ENCODE measurements at places on chromosomes 5 and 9. TPM values are rescaled to one million over a fixed set of nuclear protein-coding genes. Genes with fewer than 3 reads are reported as not detected.

The PCDHGB3 gene
- 4.1 TPM for total RNA-seq

The PCDHA10 gene
- total RNA-seq: 16.9 TPM

The GALNT12 gene
- total RNA-seq: 1.7 TPM

GRCh38 chr5:75952963-75953362, 130.2 kb upstream of the SV2C start:
- DNase-seq: no peak

DNA sequence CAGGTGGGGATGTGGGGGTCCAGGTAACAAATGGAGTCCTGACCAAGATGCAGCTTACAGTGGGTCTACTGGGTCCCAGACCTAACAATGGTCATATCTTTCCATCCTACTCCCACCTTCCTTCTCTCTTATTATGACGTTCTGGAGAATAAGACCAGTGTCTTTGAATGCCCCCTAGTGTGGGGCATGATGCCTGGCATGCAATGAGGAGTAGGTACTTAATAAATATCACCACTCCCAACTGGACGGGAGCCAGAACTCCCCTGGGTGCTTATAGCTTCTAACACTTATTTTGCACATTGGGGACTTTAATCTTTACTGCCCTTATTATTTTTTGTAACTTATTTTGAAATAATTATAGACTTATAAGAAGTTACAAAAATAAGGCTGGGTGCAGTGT, 98.2 kb downstream of the NDFIP1 start:
- DNase-seq: no peak

All from endothelial cell (in vitro differentiated cells).